ENCODE measurements at places on chromosomes 6 and 20.

GRCh38 chr6:155117256-155117655 lies 122.1 kb downstream of the TIAM2 start:
- peak; percentile 80 for DNase-seq

GRCh38 chr6:36997811-36998722 lies 7.4 kb upstream of the FGD2 start:
- DNase-seq: no peak

DNA sequence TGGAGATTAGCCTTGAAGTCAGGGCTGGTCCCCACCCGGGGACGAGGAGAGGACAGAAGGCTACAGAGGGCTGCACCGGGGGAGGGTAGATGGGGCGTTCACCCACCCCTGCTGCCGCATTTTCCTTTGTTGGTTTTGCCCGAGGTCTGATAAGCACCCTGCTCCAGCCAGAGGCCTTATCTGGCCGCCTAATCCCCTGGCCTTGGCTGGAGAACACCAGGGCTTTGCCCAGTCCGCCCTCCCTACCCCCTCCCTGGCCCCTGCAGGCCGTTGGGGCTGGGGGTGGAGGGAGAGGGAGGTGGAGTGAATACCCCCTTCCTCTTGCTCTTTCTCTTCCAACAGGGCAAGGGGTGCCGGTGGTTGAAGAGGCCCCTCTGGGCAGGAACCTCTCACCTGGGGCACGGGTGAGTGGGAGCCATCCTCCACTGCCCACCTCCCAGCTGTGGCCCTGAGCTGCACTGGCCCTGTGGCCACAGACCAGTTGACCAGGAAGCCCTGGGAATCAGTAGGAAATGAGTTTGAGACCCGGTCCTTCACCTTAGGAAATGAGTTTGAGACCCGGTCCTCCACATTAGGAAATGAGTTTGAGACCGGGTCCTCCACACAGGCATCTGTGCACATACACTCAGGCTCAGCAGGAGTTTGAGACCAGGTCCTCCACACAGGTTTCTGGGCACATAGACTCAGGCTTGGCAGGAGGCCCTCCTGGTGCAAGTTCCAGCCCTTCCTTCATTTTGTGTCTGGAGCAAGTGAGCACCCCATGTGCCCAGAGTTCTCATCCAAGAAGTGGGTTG lies 12.0 kb upstream of the GATA5 start:
- DNase-seq: no peak

GRCh38 chr6:63543982-63544381 lies 28.3 kb upstream of the LOC128125822 start:
- DNase-seq: no peak

- DNase-seq: no peak
Measured at GRCh38 chr6:145213614-145214013, 521.7 kb downstream of the EPM2A start.

DNA sequence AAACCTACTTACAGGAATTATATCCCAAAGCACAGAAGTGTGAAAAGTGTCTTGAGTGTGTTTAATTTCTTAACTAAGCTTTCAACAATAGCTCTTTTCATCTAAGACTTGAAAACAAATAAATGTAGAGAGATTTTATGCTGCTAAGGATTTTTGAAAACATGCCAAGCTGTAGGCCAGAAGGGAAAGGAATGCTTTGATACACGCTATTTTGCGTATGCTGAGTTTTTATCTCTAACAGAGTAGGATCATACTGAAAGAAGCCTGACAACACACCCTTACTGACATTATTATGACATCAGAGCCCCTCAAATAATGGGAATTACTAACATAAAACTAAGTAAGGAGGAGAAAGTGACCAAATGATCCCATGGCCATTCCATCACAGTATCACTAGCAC lies 265.5 kb downstream of the KHDC1L start:
- no peak for DNase-seq

DNA sequence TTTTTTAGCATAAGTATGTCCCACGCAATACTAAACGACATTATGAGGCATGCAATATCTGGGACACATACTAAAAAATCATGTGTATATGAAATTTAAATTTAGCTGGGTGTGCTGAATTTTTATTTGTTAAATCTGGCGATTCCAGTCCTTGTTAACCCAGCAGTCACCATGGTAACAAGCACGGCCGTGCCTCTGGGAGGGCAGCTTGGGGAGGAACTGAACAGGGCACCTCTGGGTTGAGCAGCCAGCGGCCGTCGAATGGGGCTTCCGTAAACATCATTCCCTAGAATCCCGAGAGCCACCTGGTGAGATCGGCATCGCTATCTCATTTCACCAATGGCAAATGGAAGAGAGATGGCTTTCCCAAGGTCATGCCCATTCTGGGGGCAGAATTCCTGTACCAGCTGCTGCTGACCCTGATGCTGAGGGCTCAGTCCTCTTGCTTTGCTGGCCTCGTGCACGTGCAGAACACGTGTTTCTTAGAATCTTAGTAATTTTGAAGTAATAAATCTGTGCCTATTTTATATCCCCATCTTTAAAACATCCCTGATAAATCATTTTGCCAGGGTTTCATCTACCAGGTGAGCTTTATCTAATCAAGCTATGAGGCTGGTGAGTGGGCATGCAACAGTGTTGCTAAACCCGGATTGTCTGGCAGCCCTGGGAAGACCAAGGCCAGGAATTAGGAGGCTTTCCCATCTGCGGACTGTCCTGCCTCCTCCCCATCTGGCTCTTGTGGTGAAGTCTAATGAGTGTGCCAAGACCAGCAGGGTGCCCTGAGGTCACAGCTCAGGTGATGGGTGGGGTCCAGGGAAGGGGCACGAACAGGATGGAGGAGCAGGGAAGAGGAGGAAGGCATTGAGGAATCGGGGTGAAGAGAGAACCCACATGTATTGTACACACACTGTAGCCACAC lies 85.1 kb downstream of the AGPAT4 start:
- DNase-seq: no peak

GRCh38 chr6:89353702-89354392 lies 1.3 kb upstream of the UBE2J1 start:
- no peak for DNase-seq
